ENCODE measurements at places on chromosomes 12 and 14. TPM values are rescaled to one million over a fixed set of nuclear protein-coding genes. Genes with fewer than 3 reads are reported as not detected.

Gene ACOT4
- 9.8 TPM for polyA plus RNA-seq

Gene SLC5A8
- polyA plus RNA-seq, result not detected

Gene DUSP6
- polyA plus RNA-seq, result 18.9 TPM

Gene KLRC2
- 38.2 TPM for polyA plus RNA-seq

Gene FBXW8
- polyA plus RNA-seq, result 10.6 TPM

Gene KTN1
- 30.5 TPM for polyA plus RNA-seq

Gene BCL2L2
- polyA plus RNA-seq, result 0.07 TPM

Gene HOTAIR
- not detected for polyA plus RNA-seq

Gene LRTM2
- not detected for polyA plus RNA-seq

Gene RNASE8
- polyA plus RNA-seq, result not detected

Gene OR5AU1
- not detected for polyA plus RNA-seq

Gene TMEM63C
- polyA plus RNA-seq, result 0.64 TPM

Gene TOMM20L
- polyA plus RNA-seq, result 3.7 TPM

Gene PPTC7
- 9.3 TPM for polyA plus RNA-seq

Gene SUSD6
- polyA plus RNA-seq, result 24.1 TPM

- DNase-seq, result no peak
Measured at GRCh38 chr12:101021911-101022388, 188.1 kb downstream of the SLC5A8 start.

GRCh38 chr12:3122841-3123678 is 45.9 kb downstream of the TSPAN9 start:
- DNase-seq, result no peak

DNA sequence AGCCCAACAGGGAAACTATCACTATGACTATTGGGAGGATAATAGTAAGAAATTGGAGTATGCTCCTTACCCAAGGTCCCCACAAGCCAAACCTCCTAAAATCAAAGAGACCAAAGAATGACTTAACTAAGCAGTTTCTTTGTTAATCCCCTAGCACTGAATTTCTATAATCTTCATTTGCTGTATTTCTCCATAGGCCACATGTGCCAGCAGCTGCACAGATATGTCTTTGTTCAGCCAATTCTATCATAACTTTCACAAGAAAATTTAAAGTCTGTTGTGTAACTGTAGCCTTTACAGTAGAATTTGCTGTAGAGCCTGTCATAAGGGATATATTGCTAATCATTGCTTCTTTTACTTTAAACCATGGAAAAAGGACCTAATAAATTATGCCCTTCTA is 104.0 kb downstream of the RIN3 start:
- DNase-seq, result no peak

DNA sequence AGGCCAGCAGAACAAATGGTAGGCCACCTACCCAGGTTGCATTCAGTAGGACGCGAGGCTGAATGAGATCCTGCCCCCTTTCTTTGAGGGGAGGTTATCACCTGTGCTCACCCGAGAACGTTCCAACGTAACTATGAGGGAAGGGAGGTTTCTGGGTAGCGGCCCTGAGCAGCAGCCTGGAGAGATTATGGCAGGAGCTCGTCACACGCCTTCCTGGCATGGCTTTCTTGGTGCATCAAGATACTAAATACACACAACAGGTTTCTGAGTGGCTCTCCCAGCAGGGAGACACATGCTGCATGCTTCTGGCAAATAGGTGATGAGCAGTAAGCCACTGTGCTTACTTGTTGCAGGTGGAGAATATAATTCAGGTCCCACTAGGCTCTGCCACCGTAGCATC is 147.7 kb downstream of the CALM1 start:
- no peak for DNase-seq

GRCh38 chr12:104974626-104975290 is 11.4 kb upstream of the NOPCHAP1 start:
- DNase-seq, result no peak

DNA sequence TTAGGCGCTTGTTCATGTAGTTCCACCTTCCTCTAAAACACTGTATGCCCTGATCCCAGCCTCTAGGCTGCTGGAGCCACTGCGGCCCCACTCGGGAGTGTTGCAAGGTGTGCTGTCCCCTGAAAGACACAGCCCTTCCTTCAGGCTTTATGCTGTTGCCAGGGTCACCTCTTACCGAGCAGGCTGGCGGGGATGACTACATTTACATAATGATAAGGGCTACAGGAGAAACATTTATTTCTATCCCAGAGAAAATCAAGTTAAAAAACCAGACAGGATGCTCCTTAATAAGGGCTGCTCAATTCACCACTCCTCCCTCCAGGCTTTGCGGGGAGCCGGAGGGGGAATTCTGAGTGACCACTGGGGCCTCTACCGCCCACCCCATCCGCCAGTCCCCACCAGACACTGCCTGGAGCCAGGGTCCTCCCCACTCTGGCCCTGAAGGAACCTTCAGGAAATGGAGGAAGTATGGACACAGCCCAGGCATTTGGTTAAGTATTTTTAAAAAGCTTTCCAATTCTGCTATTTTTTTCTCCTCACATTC is 200.6 kb downstream of the TTC7B start:
- no peak for DNase-seq

DNA sequence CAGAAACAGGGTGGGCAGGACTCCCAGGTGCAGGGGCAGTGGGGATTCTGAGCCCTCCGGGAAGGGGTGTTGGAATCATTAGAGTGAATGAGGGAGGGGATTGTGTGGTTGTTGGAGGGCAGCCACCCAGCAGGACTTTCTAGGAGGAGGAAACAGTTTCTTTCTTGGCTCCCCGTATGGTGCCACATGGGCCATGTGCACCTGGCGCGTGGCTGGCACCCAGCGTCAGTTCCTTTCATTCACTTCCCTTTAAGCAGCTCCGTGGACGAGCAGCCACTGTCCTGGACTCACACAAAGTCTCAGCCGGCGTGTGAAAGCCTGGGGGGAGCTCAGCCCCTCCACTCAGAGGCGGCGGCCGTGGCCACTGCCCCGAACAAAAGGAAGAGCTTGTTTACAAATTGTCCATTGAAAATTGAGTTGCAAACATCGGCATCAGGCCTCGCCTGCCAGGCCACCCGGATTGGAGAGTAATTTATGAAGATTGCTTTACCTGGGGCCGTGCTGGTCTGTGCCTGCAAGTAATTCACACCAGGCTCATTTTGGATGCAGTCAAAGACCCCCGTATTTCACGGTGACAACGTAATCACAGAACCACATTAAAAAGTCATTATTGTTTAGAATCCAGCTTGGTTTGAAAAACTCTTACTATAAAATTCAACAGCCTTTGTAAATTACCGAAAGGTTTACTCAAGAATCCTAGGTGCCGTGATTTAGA is 101.7 kb upstream of the C14orf180 start:
- no peak for DNase-seq

GRCh38 chr12:51307655-51308593 is 16.1 kb downstream of the BIN2 start:
- DNase-seq, result no peak

GRCh38 chr14:98244966-98245569 is 1026.9 kb downstream of the BCL11B start:
- DNase-seq, result no peak

DNA sequence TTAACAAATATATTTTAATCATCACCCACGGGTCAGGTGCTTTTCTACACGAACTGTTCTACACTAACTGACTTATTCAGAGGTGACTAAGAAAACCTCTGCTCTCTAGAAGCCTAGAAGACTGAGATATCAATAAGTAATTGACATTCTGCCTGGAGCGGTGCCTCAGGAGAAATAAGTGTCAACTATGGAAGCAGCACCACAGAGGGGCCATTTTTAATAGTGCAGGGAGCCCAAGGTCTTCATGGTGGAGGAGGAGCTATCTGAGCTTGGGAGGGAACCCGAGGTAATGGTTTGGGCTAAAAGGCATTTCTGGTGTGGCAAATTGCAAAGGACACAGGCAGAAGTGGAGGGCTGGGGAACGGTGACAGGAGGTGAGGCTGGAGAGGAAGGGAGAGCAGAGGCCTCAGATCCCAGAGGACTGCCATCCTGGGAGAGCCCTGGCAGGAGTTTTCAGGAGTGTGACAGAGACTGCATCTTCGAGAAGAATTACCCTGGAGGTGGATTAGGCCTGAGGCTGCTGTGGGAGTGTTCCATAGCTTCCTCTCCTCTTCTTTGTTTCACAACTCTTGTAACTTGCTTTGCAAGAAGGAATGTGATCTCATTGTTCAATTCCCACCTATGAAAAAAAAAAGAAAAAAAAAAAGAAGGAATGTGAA is 123.1 kb downstream of the NPAS3 start:
- no peak for DNase-seq

GRCh38 chr12:55831447-55831815 is 2.0 kb upstream of the DNAJC14 start:
- no peak for DNase-seq

DNA sequence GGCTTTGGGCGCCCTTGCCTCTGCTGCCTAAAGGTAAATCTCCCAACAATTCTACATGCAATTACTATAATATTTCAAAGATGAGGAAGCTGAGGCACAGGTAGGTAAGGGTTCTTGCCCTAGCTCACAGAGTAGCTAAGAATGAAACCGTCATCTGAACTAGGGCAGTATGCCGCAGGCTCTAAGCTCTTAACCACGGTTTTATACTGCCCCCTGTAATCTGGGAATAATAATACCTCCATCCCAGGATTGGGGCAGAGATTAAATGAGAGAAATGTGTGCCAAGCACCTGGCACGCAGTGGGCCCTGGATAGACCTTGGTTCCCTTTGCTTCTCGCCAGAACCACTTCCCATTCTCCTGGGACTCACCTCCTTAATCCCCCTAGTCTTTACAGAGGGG is 1.5 kb upstream of the HRK start:
- DNase-seq, result no peak

- DNase-seq, result no peak
Measured at GRCh38 chr12:94152292-94153078, 4.1 kb downstream of the PLXNC1 start.

- DNase-seq, result no peak
Measured at GRCh38 chr14:60648249-60648933, 886 bp downstream of the SIX1 start.

GRCh38 chr14:66395300-66395699 is 90.9 kb upstream of the CCDC196 start:
- peak; percentile 39 for DNase-seq

- DNase-seq, result no peak
Measured at GRCh38 chr12:17949558-17950141, 140.3 kb downstream of the RERGL start.

GRCh38 chr12:8676651-8677050 is 14.0 kb upstream of the MFAP5 start:
- DNase-seq, result no peak

GRCh38 chr14:21299562-21300130 is 19.8 kb downstream of the RPGRIP1 start:
- no peak for DNase-seq

DNA sequence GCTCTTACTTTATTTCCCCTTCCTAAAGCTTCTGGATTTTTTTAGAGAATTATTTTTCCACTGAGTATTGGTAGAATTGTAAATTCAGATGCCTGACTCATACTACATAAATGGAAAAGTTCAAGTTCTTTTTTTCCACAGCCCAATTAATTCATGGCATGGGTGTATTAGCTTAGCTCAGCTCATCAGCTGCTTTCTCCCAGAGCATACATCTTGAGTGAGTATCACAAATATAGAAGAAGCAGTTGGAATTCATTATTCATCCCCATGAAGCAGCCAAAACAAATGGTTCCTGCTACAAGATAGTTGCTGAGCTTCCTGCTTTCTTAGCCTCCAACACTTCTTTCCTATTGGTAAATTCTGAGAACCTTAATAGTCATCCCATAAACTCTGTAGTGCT is 105.1 kb downstream of the C12orf50 start:
- no peak for DNase-seq

DNA sequence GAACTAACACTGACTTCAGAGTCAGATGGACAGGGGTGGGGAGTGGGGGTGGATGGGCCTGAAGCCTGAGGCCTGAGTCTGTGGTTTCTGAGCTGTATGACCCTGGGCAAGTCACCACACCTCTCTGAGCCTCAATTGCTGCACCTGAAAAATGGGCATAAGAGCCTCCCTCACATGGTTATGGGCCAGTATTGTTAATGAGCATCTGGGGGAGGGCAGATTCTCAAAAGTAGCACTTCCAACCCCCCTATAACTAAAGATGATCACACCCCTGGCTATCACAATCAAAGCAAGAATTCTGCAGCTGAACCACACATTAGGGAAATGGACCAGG is 168.6 kb downstream of the RBM19 start:
- no peak for DNase-seq

GRCh38 chr12:112362310-112362709 is 19.9 kb downstream of the HECTD4 start:
- no peak for DNase-seq

DNA sequence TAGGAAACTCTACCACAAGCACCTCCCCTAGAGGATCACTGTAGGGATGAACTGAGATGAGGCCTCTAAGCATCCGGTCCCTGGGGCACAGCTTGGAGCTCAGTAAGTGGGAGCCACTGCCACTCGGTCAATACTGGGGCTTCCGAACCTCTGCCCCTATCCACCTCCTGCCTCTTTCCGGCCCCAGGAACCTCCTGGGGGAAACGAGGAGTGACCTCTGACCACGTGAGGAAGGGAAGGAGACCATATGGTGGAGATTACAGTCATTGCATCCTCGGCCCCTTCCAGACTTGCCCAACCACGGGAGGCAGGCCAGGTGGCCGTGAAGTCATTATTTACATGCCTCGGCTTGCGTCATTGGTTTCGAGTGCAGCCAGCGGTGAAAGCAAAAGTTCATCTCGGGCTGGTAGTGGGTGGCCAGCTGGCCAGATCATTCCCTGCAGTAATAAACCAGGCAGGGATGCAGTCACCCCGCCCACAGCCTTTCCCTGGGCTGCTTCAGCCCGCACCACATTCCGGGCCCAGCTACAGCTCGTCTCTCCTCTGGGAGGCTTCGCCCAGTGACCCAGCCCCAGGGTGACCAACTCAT is 65.4 kb downstream of the C14orf132 start:
- DNase-seq, result no peak

DNA sequence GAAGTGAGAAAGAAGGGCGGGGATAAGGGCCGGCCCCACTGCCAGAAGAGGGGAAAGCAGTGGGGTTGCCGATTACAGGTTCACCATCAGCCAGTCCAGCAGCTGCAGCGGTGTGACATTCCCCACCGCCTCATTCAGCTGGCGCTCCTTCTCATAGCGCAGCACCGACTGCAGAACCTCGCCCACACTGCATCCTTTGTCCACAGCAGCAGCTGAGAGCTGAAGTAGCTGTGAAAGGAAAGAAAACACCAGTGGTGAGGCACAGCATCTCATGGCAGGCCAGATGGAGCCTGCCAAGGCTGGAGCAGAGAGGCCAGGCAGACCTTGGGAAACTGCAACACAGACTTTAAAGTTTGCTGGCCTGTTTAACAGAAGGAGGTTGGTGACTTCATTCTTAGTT is 33.2 kb downstream of the AKAP3 start:
- no peak for DNase-seq

GRCh38 chr12:68331869-68332727 is at the start of gene MDM1:
Gene MDM1, minus strand, starts transcription at chr12:68332362. Its CDS starts 117 bp downstream, at chr12:68332245.
- peak; percentile 98 for DNase-seq

GRCh38 chr12:51846911-51847642 is 1.4 kb downstream of the FIGNL2 start:
- peak; percentile 50 for DNase-seq

DNA sequence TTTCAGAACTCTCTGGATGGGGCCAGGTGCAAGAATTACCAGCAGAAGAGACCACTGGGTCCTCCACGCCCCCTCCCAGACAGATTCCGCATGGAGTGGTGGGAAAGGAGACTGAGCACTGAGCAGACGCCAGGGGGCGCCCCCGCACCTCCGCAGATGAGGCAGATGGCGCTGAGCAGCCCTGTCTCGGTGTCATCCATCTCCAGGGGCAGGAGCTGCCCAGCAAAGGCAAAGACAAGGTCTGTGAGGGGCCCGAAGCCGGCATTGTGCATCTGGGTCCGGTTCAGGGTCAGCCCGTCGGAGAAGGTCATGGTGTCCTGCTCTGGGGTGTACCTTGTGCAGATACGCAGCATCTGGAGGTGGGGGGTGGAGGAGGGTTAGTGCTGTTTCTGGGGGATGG is 6.3 kb upstream of the ITGB7 start:
- DNase-seq, result peak; percentile 77

Data from immature natural killer cell (primary cell).